ENCODE measurements at places on chromosomes 1 and 21.

DNA sequence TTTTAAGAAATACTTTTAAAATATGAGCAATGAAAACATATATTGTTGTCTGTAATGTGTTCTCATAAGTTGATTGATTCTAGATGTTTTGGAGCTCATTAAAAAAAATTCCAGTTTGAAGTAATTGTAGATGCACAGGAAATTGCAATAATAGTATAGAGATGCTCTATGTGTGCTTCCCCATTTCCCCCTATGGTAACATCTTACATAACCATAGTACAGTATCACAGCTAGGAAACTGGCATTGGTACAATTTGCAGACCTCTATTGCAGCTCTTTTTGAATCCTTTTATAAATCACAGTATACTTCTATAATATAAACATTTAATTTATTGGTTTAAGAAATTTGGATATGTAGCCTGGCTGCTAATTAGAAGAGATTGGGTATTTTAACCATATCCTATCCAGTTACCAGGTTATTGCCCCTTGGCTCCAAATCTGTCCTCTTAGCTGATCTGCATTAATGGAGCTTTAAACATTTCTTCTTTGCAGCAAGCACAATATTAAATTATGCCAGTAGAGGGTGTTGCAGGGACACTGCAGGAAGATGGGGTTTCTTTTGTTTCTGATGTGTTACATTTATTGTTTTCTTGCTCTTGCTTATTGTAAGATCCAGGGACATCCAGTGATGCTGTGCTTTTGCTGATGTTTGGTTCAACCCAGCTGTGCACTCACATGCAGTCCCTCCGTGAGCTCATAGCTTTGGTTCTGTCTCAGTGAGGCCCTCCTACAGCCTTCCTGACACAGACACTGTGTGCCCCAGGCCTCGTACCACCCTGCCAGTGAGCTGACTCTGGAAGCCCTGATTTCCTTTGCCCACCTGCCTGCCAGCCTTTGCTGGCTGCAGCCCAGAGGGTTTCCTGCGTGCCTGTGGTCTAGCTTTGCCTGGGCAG lies 103.3 kb downstream of the RABGAP1L start:
- DNase-seq = peak; percentile 73

DNA sequence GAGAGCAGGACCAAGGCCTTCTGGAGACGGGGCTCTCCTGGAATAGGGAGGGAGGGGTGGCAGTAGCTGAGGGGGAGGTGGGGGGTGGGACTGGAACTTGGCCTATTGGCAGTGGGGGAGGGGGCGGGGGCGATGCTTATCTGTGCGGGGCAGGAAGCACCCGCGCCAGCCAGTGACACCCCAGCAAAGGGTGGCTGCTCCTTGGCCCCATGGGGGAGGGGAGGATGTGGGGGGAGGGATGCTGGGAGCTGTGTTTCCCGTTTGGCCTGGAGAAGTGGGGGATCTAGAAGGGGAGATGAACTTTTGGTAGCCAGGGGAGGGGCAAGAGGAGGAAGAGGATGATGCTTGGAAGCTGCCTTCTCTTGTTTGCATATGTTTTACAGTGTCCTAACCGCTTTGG lies 11.0 kb downstream of the ZBTB7B start:
- DNase-seq = no peak

DNA sequence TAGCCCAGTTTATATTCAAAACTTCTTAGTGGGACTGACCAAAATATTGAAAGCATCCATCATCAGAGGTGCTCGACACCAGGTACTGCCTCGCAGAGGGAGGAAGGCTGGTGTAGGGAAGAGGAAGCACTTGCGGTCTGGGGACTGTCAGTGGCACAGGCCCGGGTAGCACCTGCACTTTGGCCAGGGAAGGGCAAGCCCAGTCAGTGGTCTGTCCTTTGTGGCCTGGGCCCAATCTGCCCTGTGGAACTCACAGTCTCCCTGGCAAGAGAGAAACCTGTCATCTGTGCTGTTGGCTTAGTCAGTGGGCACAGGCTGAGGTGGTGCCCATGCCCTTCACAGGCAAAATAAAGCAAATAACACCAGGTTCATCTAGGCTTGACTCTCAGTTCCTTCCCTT lies 77.4 kb downstream of the SYT6 start:
- no peak for DNase-seq

GRCh38 chr1:14487671-14488070 lies 110.8 kb upstream of the KAZN start:
- peak; percentile 85 for DNase-seq

All from M059J (cell line).